ENCODE measurements at places on chromosomes 4 and X.
A peak's percentile ranks its signal among the peaks of the same experiment; 100 is the strongest.

DNA sequence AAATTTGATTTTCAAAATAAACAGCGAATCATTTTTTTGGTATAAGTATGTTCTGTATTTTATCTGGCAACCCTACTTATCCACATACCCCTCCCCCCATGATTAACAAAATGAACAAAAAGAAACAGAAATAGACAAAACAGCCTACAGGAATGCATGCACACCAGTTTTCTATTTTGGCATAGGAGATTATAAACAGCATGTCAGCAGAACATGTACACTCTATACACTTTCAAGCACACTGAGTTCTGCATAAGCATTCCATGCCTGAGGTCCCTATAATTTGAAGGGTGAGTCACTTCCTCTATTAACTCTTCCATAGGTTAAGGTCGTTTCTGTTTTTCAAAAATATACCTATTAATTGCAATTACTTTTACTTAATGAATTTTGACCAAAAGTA, 28.0 kb upstream of the ZNF280C start:
- DNase-seq, result peak; percentile 22

DNA sequence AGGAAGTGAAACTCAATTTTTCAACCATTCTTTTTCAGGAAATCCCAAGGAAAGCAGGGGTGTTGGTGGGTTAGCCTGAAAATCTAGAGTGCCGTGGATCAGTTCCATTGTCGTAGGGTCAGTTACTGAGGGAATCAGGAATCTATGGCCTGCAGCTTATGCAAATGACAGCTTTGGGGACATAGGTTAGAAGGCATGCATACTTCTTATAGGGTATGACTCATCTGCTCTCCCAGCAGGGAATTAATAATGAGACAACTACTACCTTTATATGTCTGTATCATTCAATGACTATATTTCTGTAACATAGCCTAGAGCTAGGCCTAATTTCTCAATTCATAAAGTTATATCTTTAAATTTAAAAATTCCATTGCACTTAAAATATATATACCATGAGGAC, 36.6 kb downstream of the ZNF41 start:
- no peak for DNase-seq

DNA sequence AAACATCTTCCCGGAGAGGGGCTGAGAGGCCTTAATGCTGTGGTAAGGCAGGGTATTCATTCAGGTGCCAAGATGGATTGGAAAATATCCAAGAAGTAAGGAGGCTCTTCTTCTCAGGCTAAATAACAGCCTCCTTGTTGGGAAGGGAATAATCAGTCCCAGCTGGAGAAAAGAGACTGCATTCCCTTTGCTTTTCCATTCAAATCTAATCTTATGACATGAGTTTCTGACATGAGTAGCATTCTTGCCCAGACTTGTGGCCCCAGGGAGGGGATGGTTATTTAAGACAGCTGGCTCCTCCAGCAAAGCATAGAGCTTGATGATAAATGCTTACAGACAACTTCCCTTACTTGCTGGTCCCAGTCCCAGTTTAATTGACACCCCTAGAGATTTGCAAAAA, 98.3 kb downstream of the DCLK2 start:
- peak; percentile 85 for DNase-seq

GRCh38 chr4:140153419-140153717, 616 bp downstream of the MAML3 start:
- no peak for DNase-seq

GRCh38 chr4:1469607-1470392, 63.6 kb upstream of the NKX1-1 start:
- no peak for DNase-seq

DNA sequence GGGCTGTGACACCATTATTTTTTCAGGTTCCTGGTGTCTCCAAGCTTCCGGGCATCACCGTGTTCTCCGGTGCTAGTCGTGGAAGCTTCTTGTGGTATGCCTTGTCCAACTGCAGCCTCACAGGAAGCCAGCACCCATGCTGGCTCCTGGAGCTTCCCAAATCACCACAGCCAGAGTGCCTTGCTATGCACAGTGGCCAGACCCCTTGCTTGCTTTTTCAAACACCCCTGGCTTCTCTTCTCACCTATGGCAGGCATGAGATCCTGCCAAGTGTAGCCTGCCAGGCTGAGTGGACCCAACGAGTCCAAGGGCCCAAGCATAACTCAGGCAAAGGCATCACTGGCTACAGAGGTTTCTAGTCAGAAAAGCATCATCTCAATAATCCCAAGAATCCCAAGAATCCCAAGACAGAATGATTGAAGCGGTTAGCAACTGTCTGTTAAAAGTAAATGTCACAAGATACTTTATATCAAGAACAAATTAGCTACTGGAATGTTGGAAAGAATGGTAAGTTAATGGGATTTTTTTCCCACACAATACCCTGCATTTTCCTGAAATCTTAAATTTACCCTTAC, 1522.9 kb downstream of the PCDH18 start:
- DNase-seq, result no peak

GRCh38 chr4:152988721-152989553, 52.8 kb downstream of the FHDC1 start:
- DNase-seq, result no peak

DNA sequence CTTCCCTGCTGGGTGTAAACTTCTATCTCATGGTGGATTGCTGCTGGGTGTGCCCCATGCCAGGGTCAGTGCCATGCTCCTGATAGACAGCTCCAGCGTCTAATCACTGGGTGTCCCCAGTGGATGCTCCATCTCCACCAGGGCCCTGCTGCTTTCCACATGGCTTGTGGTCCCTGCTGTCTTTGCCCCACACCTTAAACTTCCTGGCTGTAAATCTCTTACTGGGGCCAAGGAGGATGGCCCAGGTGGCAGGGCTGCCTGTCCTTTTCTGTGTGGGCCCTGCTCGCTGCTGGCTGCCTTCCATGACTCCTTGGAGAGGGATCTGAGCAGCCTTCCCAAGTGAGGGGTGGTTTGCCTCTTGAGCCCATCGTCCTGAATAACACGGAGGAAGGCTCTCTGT, 51.8 kb downstream of the RGS12 start:
- no peak for DNase-seq

Measured in foreskin fibroblast (primary cell).